ENCODE measurements at places on chromosomes 4 and X.

- DNase-seq, result no peak
Measured at GRCh38 chr4:187321711-187322110, 598.1 kb upstream of the FAT1 start.

DNA sequence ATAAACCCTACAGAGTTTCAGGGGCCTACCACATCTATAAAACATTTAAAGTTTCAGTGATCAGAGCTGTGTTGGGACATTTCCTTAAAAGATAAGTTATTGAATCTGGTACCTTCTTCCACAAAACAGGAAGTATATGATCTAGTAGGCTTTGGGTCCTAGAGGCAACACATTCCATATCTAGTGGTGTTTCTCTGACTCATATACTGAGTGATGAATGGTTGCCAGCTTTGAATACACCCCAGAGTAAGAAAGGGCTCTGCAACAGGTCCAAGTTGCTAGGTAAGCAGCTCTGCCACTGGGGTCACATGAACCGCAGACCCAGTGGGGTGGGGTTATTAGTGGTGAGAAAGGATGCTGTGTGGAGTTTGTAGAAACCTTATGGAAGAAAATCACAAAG, 32.4 kb upstream of the BLTP1 start:
- DNase-seq, result no peak

- DNase-seq, result no peak
Measured at GRCh38 chr4:71367546-71367945, 28.7 kb downstream of the SLC4A4 start.

DNA sequence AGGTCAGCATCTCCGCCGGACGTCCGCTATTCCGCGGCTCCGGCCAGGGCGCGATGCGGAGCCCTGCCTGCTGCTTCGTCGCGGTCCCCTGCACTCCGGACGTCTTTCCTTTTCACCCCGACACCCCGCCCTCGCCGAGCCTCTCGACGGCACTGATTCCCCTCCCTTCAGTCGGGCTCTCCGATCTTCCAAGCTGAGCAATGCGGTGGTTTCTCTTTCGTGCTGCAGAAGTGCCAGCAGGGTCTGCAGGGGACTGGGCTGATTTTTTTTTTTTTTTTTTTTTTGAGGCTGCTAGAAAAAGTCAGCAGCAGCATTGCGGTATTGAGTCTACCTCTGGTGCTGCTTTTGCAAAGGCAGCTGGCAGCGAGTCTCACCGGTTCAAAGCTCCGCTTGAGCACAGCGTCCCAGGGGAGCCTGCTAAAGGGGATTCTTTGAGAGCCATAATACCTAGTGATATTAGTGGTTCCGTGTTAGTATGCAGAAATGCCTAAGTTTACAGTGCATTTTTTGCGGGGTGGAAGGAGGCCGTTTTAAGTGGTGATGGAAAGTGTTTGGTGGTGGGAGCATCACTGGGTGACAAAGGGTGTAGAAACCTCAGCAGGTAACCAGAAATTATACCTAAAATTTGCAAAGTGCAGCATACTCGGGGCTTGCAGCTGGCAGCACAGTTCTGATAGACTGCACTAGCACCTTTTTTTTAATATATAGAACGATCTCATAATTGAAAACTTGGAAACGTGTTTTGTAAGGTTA, 969 bp downstream of the STIM2 start:
- DNase-seq, result no peak

DNA sequence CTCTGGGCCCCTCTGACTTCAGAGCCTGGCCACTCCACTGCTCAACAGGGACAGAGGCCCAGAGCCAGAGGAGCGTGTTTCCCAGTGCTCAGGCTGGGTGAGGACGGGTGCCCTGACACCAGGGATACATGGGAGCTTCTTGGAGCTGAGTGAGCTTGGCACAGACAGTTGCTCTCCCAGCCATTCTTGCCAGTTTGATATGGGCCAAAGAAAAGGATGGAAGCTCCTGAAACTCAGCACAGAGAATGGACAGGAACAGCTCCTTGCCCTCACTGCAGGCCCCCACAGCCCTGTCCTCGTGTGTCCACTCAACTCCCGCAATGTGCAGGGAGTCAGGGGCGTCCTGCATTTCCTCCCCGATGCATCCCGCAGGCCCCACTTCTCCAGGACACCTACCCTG, 38.8 kb downstream of the NSG1 start:
- DNase-seq, result no peak

GRCh38 chrX:14775416-14775815, 97.5 kb downstream of the FANCB start:
- no peak for DNase-seq

GRCh38 chr4:171588764-171589163, 224.4 kb upstream of the GALNTL6 start:
- no peak for DNase-seq

DNA sequence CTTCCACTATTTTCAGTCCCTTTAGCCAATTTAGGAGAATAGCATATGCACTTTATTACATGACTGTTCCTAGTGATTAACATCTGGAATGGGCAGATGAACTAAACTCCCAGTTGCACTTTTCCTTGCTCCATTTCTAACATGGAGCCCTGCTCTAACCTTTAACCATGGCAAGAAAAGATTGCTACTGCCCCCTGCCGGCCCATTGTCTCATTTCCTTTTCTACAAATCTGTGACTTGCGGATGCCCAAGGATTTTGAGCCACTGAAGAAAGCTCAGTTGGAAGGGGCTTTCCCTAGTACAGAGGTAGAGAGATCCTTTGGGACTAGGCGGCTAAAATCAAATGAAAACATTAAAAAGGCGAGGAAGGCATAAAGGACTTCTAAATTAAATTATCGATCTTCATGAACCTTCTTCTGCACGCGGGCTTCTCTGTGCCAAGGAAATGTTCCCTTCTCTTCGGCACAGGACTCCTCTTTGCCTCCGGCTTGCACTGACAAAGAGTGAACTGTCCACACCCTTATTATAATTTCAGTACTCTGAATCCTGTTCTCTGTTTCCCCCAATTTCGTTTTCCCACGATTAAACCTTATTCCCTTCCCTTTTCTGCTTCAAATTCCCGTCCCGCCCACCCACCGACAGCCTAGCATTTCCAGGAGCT, 577 bp upstream of the GLRA2 start:
- DNase-seq, result peak; percentile 53

- peak; percentile 38 for DNase-seq
Measured at GRCh38 chrX:132615391-132616131, 126.7 kb upstream of the MBNL3 start.

- DNase-seq, result no peak
Measured at GRCh38 chrX:124827258-124827845, 481.0 kb downstream of the SH2D1A start.

DNA sequence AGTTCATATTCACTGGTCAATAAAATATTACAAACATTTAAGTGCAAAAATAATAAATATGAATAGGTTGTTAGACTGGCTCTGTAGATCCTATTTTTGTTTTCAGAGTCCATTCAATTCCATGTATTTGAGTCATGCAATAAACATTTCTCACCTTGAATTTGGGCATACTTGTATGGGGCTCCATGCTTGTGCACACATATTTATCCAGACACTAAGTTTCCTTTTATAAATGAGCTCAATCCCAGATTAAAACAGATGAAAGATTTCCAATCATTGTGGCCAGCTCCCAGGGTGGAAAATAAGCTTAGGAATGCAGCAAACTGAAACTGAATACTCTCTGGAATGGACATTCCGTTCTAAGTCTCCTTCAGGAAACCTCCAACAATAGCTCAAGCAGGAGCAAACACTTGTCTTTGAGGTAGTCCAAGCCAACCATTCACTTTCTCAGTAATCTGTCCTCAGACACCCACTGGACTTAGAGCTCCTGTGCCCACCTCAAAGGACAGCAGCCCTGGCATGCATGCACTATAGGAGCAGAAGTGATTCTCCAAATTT, 16.4 kb downstream of the DMD start:
- DNase-seq, result no peak

GRCh38 chr4:80963051-80963450, 67.5 kb upstream of the BMP3 start:
- DNase-seq, result no peak

DNA sequence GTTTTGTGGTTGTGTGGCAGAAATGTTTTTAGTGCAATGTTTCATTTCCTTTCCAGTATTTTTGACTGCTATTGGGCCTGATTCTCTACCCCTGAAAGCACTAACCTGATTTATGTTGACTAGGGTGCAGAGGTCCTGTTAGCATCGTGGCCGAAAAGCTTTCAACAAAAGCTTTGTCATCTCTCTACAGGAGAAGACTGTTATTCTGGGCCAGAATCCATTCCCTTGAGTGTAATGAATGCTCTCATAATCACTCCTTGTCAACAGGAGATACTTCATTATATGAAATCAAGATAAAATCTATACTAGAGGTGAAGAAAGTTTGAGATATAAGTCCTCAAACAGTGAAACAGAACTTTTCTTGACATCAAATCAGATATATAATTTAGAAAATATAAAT, 195.5 kb downstream of the ZNF330 start:
- DNase-seq, result no peak

DNA sequence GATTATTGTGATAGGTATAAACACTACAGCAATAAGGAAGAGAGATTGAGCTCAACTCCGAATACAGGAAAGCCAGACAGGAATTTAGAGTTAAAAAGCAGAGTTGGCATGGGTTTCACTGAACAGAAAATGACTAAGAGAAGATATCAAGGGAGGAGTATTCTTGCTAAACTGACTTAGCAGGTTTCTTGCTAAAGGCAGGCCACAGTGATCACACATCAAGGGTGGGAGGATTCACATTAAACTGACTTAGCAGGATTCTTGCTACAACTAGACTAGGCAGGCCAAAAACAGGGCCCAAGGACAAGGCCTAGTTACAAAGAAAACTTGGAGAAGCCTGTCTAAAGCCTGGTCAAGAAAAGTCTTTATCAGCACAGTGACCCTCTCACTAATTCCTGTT, 195.1 kb downstream of the MAGEB5 start:
- DNase-seq, result no peak

- peak; percentile 45 for DNase-seq
Measured at GRCh38 chr4:182306792-182307507, 63.7 kb downstream of the TENM3 start.

- DNase-seq, result no peak
Measured at GRCh38 chrX:16834806-16835205, 35.4 kb downstream of the RBBP7 start.

DNA sequence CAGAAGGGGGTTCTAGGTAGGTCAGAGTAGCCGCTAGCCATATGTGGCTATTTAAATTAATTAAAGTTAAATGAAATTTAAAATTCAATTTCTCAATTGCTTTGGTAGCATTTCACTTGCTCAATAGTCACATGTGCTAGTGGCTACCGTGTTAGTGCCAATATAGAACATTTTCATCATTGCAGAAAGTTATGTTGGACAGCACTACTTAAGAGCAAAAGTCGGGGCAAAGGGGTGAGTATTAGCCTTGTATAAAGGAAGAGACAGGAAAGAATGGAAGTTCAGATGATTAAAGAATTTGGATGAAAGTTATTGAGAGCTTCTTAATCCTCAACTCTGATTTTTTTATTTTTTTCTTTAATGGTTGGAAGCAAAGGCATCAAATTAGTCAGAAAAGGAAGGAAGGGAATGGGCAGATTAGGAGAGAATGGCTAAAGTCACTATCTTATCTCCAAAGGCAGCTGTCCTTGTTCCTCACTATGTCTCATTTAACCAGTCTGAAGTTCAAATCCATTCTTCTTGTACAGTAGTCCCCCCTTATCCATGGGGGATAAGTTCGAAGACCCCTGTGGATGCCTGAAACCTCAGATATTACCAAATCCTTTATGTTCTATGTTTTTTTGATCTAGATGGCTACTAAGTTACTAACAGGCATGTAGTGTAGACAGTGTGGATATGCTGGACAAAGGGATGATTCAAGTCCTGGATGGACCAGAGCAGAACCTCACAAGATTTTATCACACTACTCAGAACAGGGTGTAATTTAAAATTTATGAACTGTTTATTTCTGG, 22.9 kb downstream of the OCIAD1 start:
- no peak for DNase-seq

GRCh38 chr4:25782482-25782881, 80.3 kb downstream of the SEL1L3 start:
- no peak for DNase-seq

GRCh38 chr4:77593101-77593500, 12.5 kb upstream of the CXCL13 start:
- DNase-seq, result no peak

GRCh38 chr4:126018274-126018673, 703.5 kb downstream of the FAT4 start:
- no peak for DNase-seq

GRCh38 chr4:112076919-112077608, 68.2 kb upstream of the FAM241A start:
- DNase-seq, result no peak

- no peak for DNase-seq
Measured at GRCh38 chr4:120228086-120228485, 161.4 kb upstream of the MAD2L1 start.

DNA sequence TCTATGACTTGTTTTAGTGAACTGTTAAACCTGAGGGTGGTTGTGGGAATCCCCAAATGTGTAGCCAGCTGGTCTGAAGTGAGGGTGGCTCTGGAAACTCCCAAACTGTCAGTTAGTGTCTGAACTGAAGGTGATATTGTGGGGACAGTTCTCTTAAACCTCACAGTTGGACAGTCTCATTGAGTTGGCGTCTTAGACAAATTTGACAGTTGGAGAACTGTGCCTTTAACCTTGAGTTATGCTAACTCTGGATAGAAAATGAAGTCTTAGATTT, 20.7 kb upstream of the CTSO start:
- DNase-seq, result no peak

- no peak for DNase-seq
Measured at GRCh38 chr4:143188136-143189088, 3.7 kb downstream of the USP38 start.
